ENCODE measurements at places on chromosomes 11 and 22. TPM values are rescaled to one million over a fixed set of nuclear protein-coding genes. Genes with fewer than 3 reads are reported as not detected.

Gene OSBP2
- total RNA-seq: 3.6 TPM

DNA sequence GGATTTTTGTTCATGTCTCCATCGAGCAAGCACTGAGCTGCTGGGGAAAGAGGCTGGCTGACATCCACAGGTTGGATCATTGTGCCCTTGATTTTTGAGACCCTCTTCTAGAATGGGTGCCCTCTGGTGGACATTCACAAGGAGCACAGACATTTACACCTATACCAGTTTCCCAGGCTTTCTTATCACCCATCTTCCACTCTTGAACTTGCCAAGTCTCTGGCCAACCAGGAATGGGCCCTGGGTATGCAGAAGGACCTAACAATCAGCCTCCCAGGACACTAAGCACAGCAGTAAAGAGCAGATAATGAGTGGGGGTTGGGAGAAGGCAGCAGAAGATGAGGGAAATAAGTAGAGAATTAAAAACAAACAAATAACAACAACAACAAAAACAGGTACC lies 5.7 kb upstream of the INTS4 start:
- no peak overlapping the region for H3K27ac ChIP-seq
- H3K4me3 ChIP-seq: no peak overlapping the region
- H3K27me3 ChIP-seq: no peaks in the 10 kb centered on the region
- 0 out of 2 replicates have a peak, but pooled peaks cover under 1% of the 10 kb centered on the region for H3K4me1 ChIP-seq
- DNase-seq: peak; percentile 73
- no peaks in the 10 kb centered on the region for H3K36me3 ChIP-seq

GRCh38 chr11:63847363-63847762 lies 8.5 kb downstream of the MARK2 start:
- no peaks in the 10 kb centered on the region for H3K27me3 ChIP-seq
- peak overlapping the region; percentile 76 for H3K27ac ChIP-seq
- H3K36me3 ChIP-seq: peaks cover 31% of the 10 kb centered on the region
- DNase-seq: peak; percentile 69
- no peak overlapping the region for H3K4me3 ChIP-seq

- DNase-seq: no peak
- peaks cover 7% of the 10 kb centered on the region for H3K4me1 ChIP-seq
- no peak overlapping the region for H3K27ac ChIP-seq
- H3K4me3 ChIP-seq: 0 out of 3 replicates have a peak overlapping the region, but pooled peaks have one; percentile 25
- no peaks in the 10 kb centered on the region for H3K27me3 ChIP-seq
- H3K36me3 ChIP-seq: peaks cover 4% of the 10 kb centered on the region
Observed at GRCh38 chr11:44178381-44178780, 82.9 kb downstream of the EXT2 start.

- no peaks in the 10 kb centered on the region for H3K4me1 ChIP-seq
- peaks cover 10% of the 10 kb centered on the region for H3K36me3 ChIP-seq
- H3K27ac ChIP-seq: no peak overlapping the region
- no peak for DNase-seq
Observed at GRCh38 chr11:77103319-77103718, 679 bp downstream of the OMP start.

Data from H9 (cell line).